GDM1 (cell line): ENCODE measurements at places on chromosomes 13 and 19.
A peak's percentile ranks its signal among the peaks of the same experiment; 100 is the strongest.

- DNase-seq: peak; percentile 72
These were observed 4.0 kb downstream of the RTN2 start for GRCh38 chr19:45492627-45493470.

- DNase-seq: no peak
These were observed 51.4 kb upstream of the SLC15A1 start for GRCh38 chr13:98803921-98804320.

DNA sequence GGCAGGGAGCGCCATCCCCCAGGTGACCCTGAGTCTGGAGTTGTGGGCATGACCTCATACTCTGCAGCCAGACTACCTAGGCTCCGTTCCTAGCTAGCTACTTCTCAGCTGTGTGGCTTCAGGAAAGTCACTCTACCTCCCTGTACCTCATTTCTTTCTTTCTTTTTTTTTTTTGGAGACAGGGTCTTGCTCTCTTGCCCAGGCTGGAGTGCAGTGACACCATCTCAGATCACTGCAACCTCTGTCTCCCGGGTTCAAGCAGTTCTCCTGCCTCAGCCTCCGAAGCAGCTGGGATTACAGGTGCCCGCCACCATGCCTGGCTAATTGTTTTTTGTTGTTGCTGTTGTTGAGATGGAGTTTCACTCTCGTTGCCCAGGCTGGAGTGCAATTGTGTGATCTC, 15.0 kb downstream of the PLIN3 start:
- DNase-seq: no peak

- no peak for DNase-seq
These were observed 874 bp downstream of the TRIM28 start for GRCh38 chr19:58544591-58545285.

- DNase-seq: peak; percentile 19
These were observed 5.5 kb upstream of the SAE1 start for GRCh38 chr19:47124937-47125668.

DNA sequence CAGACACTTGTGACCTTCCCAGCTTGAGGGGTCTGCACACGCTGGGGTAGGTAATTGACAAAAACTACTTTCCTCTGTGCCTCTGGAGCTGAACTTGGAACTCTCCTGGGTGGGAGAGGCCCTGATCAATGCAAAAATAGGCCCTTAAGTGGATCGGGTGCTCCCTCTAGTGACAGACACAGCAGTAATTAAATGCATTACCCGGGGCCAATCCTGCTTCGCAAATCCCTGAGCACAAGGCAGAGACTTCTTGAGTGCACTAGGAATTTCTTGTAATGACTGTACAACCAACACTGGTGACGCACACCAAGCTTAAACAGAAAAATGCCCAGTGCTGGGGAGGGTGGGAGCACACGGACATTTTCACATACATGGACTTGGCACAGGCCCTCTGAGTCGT, 10.6 kb upstream of the UBE2S start:
- DNase-seq: peak; percentile 58

DNA sequence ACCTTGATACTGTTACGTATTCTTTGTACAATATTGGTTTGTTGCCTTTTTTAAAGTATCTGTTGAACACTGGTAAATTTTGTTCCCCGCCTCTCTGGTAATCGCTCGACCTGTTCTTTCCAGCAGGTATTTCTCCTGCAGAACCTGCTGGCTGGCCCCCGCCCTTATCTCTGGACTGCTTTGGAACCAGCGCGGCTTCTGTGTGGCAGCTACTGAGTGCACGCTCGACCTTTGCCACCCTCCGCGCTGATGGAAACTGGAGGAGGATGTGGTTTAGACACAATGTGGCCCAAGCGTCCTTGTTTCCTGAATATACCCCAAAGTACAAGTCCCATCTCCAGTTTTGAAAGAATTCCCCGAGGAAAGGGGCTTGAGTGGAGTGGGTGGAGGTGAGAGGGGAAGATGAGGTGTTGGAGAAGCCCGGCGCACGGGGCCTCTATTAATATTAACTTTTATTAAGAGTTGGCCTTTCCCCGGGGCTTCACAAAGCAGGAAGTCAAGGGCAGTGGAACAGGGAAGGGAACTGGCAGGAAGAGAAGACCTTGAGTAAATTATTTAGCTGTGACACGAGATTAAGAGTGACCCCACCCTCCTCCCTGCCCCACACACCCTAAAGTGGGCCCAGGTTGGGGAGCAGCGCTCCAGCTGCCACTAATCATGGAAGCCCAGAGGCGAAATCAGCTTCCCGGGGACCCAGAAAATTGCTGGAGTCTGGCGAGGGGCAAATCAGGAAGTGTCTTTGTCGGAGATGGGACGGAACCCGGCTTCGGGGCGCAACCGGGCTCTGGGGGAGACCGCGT, 16.0 kb downstream of the CDX2 start:
- no peak for DNase-seq

GRCh38 chr19:34457446-34457845, 24.1 kb upstream of the WTIP start:
- no peak for DNase-seq

GRCh38 chr13:101492251-101492910, 39.9 kb downstream of the ITGBL1 start:
- no peak for DNase-seq

- no peak for DNase-seq
These were observed 165.1 kb downstream of the PDS5B start for GRCh38 chr13:32751340-32751739.

GRCh38 chr19:1609680-1610474, 4.6 kb upstream of the UQCR11 start:
- DNase-seq: no peak

- no peak for DNase-seq
These were observed 1.3 kb downstream of the DNAJB1 start for GRCh38 chr19:14516746-14517438.

DNA sequence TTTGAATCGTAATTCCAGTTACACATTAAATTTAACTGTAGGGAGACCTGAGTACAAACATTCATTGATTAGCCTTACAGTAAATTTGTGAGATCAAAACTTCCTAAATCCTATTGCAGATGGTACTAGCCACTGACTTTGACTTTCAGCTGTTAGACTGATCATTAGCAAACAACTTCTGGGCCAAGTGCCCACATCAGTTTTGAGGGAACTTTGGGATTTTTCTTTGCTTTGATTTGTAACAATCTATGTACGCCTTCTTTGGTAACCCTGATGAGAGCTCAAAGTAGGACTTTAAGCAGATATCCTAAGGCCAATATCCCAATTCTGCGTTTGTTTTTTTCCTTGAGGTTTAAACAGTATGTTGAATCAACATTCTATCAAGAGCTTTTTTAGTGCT, 131.5 kb downstream of the DLEU7 start:
- DNase-seq: no peak

GRCh38 chr19:3148503-3148902, 12.7 kb downstream of the GNA15 start:
- DNase-seq: no peak

- DNase-seq: no peak
These were observed 208.0 kb downstream of the SPRY2 start for GRCh38 chr13:80132741-80133601.

DNA sequence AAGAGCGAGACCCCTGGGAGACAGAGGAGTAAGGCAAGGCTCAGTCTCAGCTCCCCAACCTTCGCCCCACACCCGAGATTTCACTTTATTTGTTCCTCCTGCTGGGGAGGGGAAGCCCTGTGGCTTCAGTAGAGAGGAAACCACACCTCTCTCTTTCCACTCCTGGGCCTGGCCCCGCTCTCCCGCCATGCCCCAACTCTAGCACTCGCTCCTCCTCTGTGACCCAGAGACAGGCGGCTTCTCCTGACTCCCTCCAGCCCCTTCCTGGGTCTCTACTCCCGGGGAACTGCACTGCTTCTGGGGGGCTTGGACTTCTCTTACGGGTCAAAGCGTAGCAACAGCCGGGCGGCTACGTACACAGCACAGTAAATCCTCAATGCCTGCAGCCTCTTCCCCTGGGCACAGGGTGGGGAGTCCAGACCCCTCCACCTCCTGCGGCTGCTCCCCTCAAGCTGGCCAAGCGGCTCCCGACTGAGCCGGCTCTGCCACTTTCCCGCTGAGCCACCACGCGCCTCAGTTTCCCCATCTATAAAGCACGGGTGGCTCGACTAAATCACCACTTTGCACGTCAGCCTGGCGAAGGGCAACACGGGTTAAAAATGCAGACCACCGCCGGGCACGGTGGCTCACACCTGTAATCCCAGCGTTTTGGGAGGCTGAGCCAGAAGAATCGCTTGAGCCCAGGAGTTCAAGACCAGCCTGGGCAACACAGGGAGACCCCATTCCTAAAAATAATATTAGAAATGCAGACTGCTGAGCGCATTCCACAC, 1.4 kb downstream of the RNF126 start:
- no peak for DNase-seq

DNA sequence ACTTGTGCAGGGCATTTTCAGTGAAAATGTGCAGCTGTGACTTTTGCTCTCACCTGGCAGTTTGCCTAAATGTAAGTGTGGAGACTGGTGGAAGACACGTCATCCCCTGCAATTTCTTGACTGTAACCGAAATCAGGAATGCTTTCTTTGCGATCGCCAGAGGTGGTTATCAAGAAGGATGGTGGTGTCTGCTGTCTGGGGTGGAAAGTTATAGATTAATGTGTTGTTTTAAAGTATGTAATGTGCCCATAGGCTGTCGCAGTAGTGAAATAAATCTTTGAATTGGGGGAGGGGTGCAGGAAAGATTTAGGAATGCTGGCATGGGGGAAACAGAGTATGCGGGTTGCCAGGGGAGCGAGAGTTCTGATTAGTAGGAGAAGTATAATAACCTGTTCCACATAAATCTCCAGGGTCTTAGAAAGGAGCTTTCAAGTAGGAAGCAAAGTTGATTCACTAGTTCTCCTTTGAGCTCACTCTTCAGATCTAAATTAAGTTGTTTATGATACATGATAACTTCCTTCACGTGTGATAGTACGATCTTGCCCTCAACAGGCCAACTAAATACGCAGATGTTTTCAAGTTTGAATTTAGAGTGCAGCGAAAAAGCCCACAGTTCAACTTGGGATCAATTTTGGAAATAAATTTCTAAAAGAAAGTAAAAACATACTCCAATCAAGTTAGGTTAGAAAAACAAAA, 1520.0 kb upstream of the SLC10A2 start:
- no peak for DNase-seq

GRCh38 chr19:54030895-54031586, 32.7 kb downstream of the VSTM1 start:
- peak; percentile 32 for DNase-seq

DNA sequence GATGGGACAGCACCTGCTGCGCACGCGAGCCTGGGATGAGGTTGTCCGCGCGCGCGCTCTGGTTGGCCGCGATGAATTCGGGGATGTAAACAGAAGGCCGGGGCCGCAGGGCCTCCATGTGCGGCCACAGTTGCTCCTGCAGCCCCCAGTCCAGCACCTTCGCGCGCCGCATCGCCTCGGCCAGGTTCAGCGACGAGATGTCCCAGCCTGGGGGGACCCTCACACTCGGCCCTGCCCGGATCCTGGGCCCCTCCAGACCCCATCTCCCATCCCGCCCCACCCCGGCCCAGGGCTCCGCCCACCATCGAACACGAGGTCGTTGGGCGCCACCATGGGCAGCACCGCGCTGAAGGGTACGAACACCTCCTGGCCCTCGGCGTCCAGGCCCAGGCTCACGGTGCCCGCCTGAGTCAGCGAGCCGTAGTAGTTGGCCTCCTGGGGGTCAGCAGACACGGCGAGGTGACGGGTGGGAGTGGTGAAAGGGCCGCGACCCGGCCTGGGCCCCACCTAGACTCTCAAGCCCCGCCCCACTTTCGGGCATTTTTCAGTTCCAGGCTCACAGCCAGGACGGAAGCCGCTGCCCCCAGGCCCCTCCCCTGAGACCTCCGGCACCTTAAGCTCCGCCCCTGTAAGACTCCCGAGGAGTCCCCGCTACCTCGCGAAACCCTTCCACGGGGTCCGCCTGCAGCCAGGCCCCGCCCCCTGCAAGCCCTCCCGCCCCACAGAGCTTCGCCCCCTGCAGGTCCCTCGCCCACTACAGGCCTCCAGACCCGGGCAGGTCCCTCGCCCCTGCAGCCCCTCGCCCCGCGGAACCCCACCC, 1.1 kb downstream of the ISYNA1 start:
- peak; percentile 79 for DNase-seq

GRCh38 chr19:29337029-29337428, 124.1 kb upstream of the UQCRFS1 start:
- DNase-seq: no peak

DNA sequence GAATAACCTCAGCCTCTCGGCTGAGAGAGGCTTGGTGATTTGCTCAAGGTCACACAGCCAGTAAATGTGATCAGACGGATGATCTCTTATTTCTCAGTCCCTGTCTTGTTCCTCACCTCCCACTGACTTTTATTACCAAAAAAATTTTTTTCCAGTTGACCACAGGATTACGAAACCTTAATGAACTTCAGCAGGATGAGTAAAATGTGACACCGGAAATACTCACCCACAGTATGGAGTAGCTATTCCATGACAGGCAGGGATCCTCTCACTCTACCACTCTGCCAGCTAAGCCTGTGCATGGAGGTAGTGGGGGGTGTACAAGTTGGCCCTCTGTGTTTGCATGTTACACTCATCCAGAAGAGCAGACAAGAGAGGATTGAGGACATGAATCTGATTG, 916.4 kb downstream of the UQCRFS1 start:
- DNase-seq: no peak

DNA sequence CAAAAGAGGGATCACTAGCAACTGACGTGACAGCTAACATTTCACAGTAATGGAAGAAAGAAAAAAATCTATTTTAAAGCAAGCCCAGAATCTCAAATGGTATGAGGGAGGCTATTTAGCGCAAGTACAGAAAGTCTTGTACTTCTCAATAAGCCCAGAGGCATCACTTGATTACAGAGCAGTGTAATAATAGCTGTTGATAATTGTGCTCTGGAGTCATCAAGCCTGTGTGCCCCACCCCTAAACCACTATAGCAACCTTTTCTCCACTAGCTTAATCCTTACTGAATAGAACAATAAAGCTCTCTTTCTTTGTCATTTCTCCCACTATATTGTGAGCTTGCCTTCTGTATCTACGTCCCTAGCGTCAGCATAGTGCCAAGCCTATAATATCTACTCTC, 56.6 kb downstream of the FREM2 start:
- DNase-seq: no peak

DNA sequence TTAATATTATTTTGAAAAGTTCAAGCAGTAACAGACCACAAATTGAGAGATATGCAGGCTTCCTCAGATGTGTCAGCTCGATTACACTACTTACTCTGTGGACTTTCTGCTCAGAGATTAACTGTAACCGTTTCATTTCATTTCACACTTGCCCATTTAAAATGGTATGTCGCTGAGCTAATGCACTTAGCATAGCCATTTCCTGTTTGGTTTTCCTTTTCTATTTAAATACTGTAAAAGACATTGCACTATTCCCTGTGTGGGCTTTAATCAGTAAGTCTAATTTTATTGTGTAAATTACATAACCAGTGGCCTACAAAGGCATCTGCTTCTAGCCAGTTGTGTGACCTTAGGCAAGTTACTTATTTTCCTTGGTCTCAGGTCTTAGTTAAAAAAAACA, 237.6 kb downstream of the LACC1 start:
- no peak for DNase-seq

DNA sequence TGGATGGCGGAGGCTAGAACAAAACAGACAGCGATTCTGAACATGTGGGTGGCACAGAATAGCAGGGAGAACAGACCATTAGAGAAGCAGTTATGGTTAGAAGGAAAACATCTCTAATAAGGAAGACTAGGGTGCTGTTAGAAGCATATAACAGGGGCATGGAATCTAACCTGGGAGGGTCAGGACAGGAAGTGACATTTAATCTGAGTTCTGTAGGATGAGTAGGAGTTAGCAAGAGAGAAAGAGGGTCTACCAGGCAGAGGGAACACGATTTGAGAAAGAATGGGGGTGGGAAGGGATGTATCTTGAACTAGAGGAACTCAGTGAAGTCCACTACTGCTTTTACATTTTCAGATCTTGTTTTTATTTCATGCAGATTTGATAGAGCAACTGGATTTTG, 48.6 kb downstream of the B3GLCT start:
- no peak for DNase-seq
